ENCODE measurements at places on chromosomes 1 and 21.

- DNase-seq = no peak
Measured at GRCh38 chr1:183884526-183884925, 79.6 kb downstream of the RGL1 start.

DNA sequence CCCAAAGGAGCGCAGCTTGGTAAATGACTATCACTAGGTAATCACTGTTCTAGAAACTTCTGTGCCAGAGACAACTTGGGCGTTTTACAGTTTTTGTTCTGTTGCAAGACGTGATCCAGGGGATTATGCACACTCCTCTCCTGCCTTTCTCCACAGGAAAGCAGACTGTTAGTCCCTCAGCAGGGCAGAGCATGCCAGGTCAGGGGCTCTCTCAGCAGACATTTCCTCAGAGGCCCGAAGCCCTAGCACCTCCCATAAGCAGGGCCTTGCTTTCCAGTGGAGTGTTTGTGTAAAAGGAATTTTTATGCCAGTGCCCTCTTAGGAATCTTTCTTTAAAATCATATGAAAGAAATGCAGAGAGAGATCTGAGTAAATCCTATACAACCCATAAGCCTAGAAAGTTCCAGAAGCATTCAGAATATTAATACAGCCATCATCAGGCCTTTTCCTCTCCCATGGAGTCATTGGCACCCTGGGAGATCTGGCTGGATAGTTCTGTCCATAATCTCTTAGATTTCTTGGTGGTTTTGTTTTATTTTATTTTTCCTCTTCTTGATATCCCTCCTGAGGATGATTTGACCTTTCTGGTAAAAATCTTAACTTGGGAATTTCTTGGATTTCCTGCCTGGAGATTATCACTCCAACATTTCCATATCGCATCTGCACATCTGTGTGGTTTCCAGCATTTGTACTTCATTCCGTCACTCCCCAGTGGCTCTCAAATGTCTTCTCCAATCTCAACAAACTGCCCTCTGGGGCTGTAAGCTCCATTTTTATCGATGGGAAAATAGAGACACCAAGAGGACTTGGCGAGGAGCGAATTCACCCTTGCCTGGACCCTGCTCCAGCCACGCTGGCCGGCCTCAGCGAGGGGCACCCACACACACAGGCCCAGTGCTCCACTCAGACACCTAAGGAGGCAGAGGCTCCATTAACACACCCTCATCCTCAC lies 116.1 kb downstream of the PSMG1 start:
- no peak for DNase-seq

- peak; percentile 26 for DNase-seq
Measured at GRCh38 chr1:220726634-220727033, 21.5 kb upstream of the MTARC2 start.

- DNase-seq = no peak
Measured at GRCh38 chr1:222454186-222454585, 93.7 kb downstream of the HHIPL2 start.

- DNase-seq = no peak
Measured at GRCh38 chr21:26224366-26224765, 53.8 kb upstream of the APP start.

- DNase-seq = no peak
Measured at GRCh38 chr1:153745417-153745816, 17.6 kb downstream of the INTS3 start.

- DNase-seq = no peak
Measured at GRCh38 chr1:47827109-47827508, 170.1 kb downstream of the TRABD2B start.

All from GM12865 (cell line).